ENCODE measurements at places on chromosomes 2 and 18.
A peak's percentile ranks its signal among the peaks of the same experiment; 100 is the strongest.

GRCh38 chr2:43175020-43175441 lies 51.4 kb downstream of the ZFP36L2 start:
- no peak for DNase-seq

- no peak for DNase-seq
These were observed 23.4 kb downstream of the MGAT5 start for GRCh38 chr2:134277223-134277622.

GRCh38 chr2:157438863-157439823 lies 4.7 kb downstream of the CYTIP start:
- DNase-seq: no peak

DNA sequence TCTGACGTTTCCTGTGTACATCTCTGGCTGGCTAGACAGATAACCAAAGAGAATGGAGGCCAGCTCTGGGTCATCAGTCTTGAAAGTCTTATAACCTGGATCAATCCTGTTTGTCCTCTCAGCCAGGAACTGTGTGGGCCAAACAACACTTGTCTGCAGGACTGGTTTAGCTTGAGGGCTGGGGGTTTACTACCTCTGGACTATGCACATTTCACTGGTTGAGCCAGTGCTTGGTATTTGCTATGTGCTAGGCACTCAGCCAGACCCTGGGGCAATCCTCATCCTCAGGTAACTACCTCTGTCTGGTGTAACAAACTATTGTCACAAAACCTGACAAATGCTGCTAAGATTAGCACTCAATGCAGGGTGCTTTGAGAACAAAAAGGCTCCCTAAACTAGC lies 169.7 kb downstream of the HAUS1 start:
- DNase-seq: no peak

- no peak for DNase-seq
These were observed 521.8 kb upstream of the ID2 start for GRCh38 chr2:8159966-8160603.

- DNase-seq: no peak
These were observed 418.6 kb downstream of the TSN start for GRCh38 chr2:122174061-122174460.

GRCh38 chr2:44559108-44559507 lies 197.4 kb downstream of the CAMKMT start:
- no peak for DNase-seq

DNA sequence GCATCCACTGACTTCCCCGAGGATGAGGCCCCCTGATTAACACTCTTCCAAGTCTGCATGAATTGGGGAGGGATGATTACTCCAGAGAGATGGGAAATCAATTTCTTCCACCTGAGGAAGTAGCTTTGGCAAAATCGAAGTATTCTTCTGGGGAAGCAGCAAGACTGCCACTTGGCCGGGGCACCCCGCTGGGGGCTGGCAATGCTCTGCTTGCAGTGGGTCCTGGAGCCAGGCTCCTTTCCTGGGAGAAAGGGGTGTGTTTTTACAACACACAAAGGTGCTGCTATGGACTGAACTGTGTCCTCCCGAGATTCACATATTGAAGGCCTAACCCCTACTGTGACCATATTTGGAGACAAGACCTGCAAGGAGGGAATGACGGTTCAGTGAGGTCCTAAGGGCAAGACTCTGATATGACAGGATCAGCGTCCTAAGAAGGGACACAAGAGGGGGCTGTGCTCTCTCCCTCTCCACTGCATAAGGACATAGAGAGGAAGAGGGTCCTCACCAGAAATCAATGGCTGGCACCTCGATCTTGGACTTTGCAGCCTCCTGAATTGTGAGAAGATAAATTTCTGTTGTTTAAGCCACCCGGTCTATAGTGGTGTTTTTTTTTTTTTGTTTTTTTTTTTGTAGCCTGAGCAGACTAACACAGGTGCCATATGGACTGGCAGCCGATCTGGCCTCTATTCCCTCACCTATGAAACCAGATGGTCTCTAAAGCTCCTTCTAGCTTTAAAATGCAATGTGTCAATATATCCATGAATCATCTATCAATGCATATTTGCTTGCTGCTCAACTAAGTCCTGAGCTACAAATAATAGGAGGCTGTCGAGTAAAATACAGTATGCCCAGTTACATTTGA lies 3.6 kb upstream of the SMARCAL1 start:
- DNase-seq: no peak

- DNase-seq: no peak
These were observed 86.9 kb upstream of the LMAN1 start for GRCh38 chr18:59446012-59446411.

- no peak for DNase-seq
These were observed 22.8 kb upstream of the TTN start for GRCh38 chr2:178829981-178830380.

DNA sequence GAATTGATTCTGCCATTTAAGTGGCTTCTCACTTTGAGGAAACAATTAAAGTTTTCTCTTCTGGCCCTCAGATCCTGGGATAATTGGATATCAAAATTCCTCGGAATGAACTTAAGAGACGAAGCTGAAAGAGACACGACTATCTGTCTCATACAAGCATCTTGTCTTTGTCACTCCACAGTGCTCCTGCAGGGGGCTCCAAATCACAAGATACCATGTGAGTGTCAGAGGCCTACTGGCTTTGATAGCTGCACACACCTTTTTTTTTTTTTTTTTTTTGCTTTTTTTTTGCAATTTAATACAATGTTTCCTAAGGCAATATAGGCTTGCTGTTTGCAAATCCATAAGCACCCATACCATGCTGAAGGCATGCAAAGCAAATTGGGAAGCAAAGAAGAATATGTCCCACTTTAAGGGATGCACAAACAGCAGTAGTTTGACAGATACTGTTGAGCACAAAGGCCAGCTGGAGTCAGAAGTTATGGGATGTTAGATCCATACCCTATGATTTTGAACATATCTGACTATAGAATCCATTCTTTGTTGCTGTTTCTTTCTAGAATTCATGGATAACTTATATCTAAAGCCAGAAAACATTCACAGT lies 109.0 kb upstream of the CBLN2 start:
- no peak for DNase-seq

- DNase-seq: no peak
These were observed 69.9 kb upstream of the MCFD2 start for GRCh38 chr2:46985512-46985911.

GRCh38 chr18:63260380-63260754 lies 59.2 kb downstream of the BCL2 start:
- DNase-seq: no peak

GRCh38 chr2:9665898-9666297 lies 35.1 kb upstream of the YWHAQ start:
- no peak for DNase-seq

- no peak for DNase-seq
These were observed 1846.4 kb upstream of the PIK3C3 start for GRCh38 chr18:40108596-40108995.

DNA sequence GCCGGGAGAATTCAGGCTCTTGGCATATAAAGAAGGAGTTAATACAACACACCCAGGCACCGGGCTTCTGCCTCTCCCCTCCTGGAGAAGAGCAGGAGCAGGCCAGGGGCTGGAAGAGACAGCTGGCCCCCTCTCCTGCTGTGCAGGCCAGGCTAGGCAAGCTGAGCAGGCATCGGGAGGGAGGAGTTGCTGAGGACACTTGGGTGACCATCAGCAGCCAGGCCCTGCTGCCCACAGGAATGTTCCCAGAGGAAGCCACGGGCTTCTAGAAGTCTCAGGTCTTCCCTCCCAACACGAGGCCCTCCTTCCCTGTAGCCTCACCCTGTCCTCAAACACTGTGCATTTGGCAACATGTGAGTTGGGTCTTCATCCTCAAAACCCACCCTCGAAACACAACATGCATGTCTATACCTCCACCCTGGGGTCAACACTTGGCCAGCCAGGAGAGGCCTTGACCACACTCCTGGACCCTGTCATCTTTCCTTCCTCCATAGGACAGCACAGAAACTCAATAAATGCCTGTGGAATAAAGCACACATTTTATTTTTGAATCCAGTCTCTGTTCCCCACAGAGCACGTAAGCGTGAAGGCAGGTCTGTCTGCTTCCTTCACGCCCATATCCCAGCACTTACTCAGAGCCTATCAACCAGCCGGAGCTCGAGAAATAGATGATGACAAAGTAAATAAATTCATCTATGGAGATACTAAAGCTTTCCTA lies 433.8 kb upstream of the ID2 start:
- DNase-seq: no peak

DNA sequence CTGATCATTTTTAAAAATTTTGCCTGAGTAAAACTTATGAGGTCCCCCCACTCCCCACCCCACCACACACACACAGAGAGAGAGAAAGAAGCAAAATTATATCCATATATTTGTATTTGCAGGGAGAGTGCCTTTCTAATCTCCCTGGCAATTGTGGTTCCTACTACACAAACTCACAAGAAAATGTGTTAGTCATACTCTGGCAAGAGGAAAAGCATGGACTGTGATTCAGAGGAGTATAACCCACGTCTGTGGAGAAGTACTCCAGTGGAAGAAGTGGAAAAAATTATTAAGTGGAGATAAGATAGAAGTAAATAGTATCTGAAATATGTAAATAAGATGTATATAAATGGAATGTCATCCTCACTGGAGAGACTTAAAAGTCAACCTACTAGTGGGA lies 114.0 kb downstream of the DSEL start:
- DNase-seq: no peak

- no peak for DNase-seq
These were observed 75.4 kb upstream of the HDAC4 start for GRCh38 chr2:239476029-239476756.

DNA sequence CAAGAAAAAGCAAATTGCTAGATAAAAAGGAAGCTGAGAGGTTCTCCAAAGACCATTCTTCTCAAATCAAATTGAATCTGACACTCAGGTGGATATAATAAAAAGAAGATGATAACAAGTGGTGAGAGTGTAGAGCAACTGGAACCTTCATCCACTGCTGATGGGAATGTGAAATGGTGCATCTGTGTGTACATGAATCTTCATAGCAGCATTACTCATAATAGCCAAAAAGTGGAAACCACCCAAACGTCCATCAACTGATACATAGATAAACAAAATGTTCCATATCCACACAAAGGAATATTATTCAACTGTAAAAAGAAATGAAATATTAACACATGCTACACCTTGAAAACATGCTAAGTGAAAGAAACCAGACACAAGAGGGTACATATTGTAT lies 357.2 kb upstream of the EPHA4 start:
- no peak for DNase-seq

DNA sequence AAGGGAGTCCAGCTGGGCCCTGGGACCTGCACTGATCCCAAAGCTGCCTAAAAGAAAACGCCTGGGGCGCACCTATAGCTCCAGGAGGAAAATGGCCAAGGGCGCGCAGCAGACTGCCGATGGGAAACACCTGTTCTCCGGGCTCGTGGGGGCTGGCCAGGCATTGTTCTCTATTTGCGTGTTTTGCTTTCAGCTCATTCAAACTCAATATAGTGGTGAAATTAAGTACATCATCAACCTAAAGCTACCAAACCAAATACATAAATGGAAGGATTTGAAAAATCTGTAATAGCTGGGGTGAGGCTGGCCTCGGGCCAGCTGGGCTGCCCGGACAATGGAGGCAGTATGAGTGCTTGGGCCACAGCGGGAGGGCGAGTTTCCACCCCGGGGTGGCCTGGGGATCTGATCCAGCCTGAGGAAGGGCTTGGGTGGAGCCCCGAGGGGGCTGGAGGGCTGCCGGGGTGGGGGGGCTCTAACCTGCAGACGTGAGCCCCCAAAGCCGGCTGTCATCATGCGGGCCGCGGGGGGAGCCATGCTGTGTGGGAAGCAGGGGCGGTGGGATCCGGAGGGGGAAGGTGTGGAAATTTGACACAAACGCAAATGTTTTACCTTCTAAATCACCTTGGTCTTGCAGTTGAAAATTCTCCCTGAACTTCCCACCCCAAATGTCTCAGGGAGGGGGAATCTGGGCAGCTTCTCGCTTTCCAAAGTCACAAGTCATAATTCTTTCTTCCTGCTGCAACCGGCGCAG lies 77.6 kb downstream of the ASB1 start:
- DNase-seq: peak; percentile 58

DNA sequence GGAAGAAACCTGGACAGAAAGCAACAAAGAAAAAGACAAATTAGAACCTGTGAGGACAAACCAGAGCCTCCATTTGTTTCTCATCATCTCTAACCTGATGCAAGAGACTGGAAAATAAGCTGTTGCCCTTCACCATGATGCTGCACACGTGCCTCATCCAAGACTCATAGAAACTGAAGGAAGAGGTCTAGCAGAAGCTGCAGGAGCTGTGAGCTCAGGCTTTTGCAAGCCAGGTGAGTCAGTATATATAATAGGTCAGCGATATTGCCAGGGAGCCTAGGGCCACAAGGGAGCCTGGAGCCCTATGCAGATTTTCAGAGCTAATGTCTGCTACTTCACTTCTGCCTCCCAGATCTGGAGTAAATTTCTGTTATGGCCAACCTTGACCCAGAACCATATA lies 163.1 kb downstream of the LNPK start:
- DNase-seq: no peak

DNA sequence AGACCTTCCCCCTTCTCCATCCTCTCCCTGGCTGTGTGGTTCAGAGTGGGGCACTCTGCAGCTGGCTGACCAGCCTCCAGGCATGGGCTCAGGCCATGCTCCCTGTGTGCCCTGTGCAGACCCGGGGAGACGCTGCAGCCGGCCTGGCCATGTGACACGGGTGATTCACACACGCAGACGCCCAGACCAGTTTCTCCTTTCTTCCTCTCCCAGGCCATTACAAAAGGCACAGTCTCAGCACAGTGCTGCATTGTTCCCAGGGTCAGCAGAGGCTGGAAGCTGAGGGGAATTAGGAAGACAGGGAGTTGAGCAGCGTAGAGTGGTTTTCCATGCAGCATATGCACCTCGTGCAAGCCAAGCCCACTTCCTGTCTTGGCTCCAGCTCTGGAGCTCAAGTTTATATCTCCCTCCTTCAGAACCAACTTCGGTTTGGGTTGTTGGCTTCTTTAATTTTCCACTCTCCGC lies 288.5 kb downstream of the TNS1 start:
- peak; percentile 87 for DNase-seq

- no peak for DNase-seq
These were observed 1.4 kb upstream of the UXS1 start for GRCh38 chr2:106195456-106195855.

DNA sequence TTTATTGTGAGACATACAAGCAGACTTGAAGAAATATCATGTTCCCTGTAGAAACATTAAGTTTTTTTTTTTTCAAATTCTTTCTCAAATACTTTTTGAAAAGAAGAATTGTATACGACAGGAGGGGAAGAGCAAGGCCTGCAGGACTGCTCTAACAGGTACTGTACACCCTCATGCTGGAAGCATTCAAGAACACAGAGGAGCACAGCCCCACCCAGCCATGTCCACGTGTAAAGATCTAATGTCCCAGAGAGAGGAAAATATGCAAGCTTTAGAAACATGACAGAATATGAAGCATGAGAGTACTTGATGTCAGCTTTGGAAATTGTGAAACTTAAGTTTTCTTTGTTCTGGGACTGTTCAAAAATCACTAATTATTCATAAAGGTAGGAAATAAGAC lies 191.6 kb downstream of the TTC32 start:
- DNase-seq: no peak

GRCh38 chr18:13003466-13003896 lies 12.3 kb downstream of the CEP192 start:
- no peak for DNase-seq

GRCh38 chr2:60353863-60354262 lies 199.6 kb downstream of the BCL11A start:
- DNase-seq: no peak

Data from sciatic nerve (tissue), 2 donors.